ENCODE measurements at places on chromosomes 6 and 20.

- no peak for DNase-seq
Observed at GRCh38 chr6:55319961-55320695, 7.1 kb upstream of the GFRAL start.

DNA sequence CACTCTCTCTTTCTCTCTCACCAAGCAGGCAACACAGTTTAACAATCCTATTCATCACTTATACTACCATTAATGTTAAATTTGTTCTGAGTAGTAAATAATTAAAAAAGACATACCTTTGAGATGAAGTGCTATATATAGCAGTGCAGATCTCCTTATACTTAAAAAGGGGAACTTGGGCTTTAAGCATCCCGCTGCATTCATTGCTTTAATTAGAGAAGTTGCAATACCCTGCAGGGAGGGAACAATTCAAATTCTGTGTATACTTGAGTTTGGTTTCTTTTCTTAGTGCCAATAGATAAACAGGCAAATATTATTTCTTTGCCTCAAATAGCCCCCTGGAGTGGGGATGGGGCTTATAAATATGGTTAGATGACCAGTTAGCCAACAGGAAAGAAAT lies 10.8 kb upstream of the ZBTB24 start:
- no peak for DNase-seq

DNA sequence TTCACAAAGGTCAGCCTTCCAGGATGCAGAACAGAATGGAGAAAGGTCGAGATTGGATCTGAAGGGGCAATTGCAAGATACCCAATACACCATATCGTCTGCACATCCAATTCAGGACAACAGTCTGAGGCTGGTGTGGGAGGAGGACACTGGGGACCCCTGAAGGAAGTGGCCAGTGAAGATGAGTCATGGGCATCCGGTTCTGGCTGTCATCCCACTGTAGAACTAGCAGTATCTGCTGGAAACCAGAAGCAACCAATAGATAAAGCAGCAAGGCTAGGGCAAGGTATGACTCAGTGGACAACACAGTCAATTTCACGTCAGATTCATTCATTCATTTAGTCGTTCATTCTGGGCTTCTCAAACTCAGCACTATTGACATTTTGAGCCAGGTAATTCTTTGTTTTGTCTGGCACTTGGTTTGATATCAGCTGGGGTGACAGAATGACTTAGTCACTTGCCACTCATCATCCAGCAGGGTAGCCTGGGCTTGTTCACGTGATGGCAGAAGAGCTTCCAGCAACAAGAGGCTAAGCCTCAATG lies 30.3 kb upstream of the SHLD1 start:
- DNase-seq, result no peak

DNA sequence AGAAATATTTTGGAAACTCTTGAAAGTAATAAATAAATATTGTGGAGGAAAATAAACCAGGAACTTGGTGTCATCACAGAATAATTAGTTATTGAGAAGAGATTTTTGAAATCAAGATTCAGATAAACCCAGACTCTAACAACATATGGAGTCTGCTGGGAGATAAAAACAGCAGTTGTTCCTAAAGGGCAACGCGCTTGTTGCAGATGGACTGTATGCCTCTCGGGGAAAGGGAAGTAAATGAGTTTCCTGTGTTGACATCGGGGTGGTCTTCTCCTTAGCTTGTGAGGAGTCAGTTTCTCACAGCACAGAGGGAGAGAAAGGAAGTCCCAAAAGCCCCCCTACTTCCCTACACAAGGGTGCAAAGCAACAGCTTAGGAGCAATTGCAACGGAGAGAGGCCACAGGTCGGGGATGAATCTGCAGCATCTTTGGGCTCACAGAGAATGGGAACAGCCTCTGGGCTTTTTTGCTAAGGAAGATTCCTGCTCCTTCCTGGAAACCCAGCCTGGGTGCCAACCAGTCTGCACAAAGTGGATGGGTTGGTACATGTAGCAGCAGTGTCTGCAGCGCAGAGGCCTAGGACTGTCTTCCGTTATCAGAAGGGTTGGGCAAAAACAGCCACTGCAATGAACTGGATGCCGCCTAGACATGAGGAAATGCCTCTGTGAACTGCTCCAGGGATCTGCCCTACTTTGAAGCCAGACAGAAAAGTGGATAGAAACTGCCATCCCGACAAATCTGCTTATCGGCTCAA lies 603.0 kb upstream of the NRSN1 start:
- DNase-seq, result no peak

GRCh38 chr20:19143890-19144289 lies 68.6 kb upstream of the SLC24A3 start:
- no peak for DNase-seq

GRCh38 chr6:38483526-38483925 lies 156.2 kb downstream of the BTBD9 start:
- no peak for DNase-seq

GRCh38 chr6:90458353-90459224 lies 128.3 kb downstream of the MAP3K7 start:
- no peak for DNase-seq

DNA sequence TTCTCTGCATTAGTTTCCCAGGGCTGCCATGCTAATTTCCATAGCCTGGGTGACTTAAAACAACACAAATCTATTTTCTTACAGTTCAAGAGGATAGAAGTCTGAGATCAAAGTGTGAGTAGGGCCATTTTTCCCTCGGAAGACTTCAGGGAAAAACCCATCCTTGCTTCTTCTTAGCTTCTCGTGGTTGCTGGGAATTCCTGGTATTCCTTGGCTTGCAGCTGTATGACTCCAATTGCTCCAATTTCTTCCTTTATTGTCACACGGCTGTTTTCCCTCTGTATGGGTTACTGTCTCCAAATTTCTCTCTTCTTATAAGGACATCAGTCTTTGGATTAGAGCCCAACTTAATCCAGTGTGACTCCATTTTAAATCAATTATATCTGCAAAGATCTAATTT lies 128.4 kb upstream of the JAG1 start:
- DNase-seq, result no peak

DNA sequence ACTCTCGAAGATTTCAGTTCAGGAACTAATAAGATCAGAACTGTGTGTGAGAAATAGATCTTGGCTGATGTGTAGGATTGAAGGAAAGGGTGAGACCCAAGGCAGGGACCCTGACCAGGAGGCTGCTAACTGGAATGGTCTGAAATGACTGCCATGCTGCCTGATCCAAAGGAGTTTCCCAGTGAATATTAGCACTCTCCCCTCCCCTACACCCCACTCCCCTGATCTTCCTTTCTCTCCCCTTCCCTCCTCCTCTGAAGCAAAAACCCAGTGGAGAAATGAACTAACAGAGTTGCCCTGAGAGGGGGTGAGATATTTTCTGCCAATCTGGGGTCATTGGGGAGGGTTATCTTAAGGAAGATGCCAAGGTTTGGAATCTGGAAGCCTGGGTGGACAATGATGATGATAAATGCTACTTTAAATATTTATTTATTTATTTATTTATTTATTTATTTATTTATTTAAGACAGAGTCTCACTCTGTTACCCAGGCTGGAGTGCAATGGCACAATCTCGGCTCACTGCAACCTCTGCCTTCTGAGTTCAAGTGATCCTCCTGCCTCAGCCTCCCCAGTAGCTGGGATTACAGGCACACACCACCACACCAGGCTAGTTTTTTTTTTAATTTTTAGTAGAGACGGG lies 371.0 kb upstream of the CHD6 start:
- DNase-seq, result no peak

GRCh38 chr6:28496099-28496779 lies 19.4 kb downstream of the GPX6 start:
- DNase-seq, result no peak

DNA sequence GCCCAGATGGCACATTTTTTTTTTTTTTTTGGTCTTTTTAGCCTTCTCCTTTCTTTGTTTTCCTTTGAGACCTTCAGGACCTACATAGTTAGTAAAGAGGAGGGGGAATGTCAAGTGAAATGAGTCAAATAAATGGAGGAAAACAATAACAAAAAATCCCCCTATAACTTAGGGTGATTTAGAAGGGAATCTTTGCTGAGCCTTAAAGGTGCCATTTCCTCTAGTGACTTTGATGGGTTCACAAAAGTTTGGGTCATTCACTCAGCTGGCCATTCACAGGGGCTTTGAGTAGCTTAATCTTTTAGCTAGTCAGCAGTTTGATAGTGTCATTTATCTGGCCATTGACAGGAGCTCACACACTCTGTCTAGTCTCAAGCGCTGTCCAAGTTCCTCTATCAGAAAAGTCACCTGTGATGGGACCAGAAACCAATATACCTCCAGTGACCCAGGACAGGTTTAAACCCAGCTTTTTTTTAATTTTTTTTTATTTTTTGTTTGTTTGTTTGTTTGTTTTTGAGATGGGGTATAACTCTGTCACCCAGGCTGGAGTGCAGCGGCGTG lies 275.1 kb upstream of the PRDM1 start:
- no peak for DNase-seq

GRCh38 chr20:8431538-8432434 lies 299.7 kb downstream of the PLCB1 start:
- DNase-seq, result no peak

- DNase-seq, result no peak
Observed at GRCh38 chr6:3500262-3501014, 43.6 kb upstream of the SLC22A23 start.

DNA sequence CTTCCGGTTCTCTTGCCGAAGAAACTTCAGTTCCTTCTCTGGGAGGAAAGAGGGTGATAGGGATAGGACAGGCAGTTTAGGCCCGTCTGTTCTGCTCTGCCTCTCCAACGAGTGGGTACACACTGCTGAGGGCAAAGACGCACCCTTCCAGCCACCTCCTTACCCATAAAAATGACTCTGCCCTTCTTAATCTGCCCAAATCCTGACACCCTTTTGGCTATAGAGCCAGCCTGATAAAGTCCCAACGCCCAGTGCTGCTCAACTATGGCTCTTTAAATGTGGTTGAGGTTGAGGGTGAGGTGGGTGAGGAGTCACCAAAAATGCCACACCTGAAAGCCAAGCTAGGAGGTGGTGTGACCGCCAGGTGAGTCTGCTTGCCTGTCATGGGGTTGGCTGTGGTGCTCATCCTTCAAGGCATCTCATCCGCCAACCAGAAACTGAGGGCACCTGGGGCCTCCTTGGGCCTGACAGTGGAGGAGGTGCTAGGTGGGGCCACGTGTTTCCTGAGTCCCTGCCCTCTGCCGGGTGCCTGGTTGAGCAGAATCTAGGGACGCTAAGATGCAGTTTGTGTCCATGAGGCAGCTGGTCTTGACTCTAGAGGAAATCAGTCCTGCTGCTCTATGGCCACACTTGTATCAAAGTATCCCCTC lies 16.3 kb downstream of the CCDC167 start:
- no peak for DNase-seq

DNA sequence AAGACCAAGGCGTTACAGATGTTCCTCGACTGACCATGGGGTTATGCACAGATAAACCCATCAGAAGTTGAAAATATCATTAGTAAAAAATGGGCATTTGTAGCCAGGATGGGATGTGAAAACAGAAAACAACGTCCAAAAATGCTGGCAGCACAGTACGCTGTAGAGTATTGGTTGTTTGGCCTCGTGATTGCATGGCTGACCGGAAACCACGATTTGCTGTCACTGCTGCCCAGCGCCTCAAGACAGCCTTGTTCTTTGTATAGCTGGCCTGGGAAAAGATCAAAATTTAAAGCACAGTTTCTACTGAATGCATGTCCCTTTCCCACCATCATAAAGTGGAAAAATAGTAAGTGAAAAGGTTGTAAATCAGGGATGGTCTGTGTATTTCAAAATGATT lies 41.9 kb downstream of the MTHFD1L start:
- no peak for DNase-seq

DNA sequence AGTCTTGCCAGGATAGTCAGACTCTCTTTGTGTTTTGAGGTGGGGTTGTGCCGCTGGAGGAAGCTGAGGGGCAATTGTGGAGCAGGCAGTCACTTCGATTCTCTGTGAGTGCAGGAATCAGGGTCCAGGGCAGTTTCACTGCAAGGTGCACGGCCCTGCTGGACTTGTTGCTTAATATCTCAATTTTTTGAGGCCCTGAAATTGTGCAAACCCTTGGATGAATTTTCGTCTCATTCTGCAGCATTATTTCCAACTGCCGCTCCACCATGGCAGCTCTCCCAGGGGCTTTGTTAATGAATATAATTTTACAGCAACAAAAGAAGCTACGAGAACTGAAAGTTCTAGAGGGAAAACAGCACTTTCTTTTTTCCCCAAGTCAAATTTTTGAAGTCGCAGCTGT lies 531.9 kb downstream of the QKI start:
- no peak for DNase-seq

DNA sequence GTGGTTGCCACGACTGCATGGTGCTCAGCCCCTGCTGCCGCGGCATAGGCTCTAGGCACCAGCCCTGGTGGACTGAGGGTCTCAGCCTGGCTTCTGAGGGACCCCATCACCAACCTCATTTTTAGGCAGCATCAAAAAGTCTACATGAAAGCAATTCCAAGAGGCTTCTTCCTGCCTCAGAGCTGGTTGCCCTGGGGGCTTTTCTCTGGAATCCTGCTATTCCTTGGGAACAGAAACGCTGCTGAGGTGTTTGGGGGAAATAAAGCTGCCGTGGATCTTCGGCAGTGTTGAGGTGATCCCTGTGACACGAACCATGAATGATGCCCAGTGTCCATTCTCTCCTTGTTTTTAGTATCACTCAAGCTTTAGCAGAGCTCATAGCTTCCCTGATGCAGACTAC lies 148.4 kb upstream of the LRFN2 start:
- DNase-seq, result no peak

GRCh38 chr6:48086187-48086586 lies 24.8 kb downstream of the PTCHD4 start:
- DNase-seq, result no peak
